ENCODE measurements at places on chromosomes 3 and 15. TPM values are rescaled to one million over a fixed set of nuclear protein-coding genes. Genes with fewer than 3 reads are reported as not detected.

The UTS2B gene
- not detected for total RNA-seq

The COL6A5 gene
- total RNA-seq: 0.69 TPM

The ARHGEF26 gene
- 15.2 TPM for total RNA-seq

The IGF2BP2 gene
- 19.6 TPM for total RNA-seq

The RBMS3 gene
- total RNA-seq: 36.2 TPM

The MAPKAPK3 gene
- 8.3 TPM for total RNA-seq

The KBTBD13 gene
- total RNA-seq: not detected

The LYZL4 gene
- not detected for total RNA-seq

The INSYN1 gene
- 36.0 TPM for total RNA-seq

The CADPS gene
- 370 TPM for total RNA-seq

The LAMB2 gene
- total RNA-seq: 78.2 TPM

The MYLK gene
- 13.6 TPM for total RNA-seq

The MEIS2 gene
- 186 TPM for total RNA-seq

The HCLS1 gene
- total RNA-seq: 4.6 TPM

The EPHB3 gene
- 20.5 TPM for total RNA-seq

The UBE2Q2 gene
- total RNA-seq: 66.7 TPM

The GREM1 gene
- under 0.01 TPM for total RNA-seq

The CCDC71 gene
- 13.8 TPM for total RNA-seq

The TMEM266 gene
- 12.5 TPM for total RNA-seq

The SERPINI1 gene
- total RNA-seq: 130 TPM

The SMCO1 gene
- total RNA-seq: not detected

The CLCN2 gene
- total RNA-seq: 12.2 TPM

The CAV3 gene
- not detected for total RNA-seq

The MOBP gene
- total RNA-seq: 0.92 TPM

The SEMA3B gene
- total RNA-seq: 2.8 TPM

The TM2D3 gene
- 103 TPM for total RNA-seq

The GP5 gene
- total RNA-seq: under 0.01 TPM

All from diencephalon (tissue), 1 donor.